ENCODE measurements at places on chromosomes 1 and 21.

GRCh38 chr21:29534448-29534847 lies 235.7 kb downstream of the BACH1 start:
- no peak for DNase-seq

GRCh38 chr1:232579958-232580941 lies 49.7 kb downstream of the SIPA1L2 start:
- peak; percentile 16 for DNase-seq

GRCh38 chr1:12409681-12410080 lies 179.9 kb downstream of the VPS13D start:
- peak; percentile 53 for DNase-seq

- peak; percentile 21 for DNase-seq
Measured at GRCh38 chr21:15729346-15729673, 472 bp upstream of the USP25 start.

GRCh38 chr1:19071674-19072281 lies 115.3 kb upstream of the IFFO2 start:
- DNase-seq: no peak

DNA sequence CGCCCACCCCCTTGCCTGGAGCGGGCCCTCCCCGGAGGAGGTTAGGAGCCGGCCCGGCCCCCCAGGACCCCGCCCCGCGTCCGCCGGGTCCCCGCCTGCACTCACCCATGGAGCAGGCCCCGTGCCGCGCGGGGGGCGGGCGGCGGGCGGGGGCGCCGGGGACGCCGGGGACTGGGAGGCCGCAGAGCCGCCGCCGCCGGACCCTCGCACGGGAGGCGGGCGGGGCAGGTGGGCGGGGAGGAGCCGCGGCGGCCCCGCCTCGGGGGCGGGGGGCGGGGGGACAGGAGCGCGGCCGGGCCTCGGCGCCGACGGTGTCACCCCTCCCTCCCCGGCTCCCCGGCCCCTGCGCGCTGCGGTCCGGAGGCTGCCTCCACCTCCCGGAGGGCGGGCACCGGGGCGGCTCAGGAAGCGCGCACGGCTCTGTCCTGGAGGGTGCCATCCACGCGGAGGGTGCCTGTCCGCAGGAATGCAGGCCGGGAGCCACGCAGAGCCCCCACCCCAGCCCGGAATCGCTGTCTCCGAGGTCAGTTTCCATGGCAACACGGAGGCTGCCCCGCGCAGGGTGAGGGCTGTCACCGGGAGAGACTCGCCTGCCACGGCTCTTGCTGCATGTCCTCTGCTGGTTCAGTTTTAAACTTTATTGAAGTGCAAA lies 5.9 kb upstream of the PLEKHG5 start:
- no peak for DNase-seq

DNA sequence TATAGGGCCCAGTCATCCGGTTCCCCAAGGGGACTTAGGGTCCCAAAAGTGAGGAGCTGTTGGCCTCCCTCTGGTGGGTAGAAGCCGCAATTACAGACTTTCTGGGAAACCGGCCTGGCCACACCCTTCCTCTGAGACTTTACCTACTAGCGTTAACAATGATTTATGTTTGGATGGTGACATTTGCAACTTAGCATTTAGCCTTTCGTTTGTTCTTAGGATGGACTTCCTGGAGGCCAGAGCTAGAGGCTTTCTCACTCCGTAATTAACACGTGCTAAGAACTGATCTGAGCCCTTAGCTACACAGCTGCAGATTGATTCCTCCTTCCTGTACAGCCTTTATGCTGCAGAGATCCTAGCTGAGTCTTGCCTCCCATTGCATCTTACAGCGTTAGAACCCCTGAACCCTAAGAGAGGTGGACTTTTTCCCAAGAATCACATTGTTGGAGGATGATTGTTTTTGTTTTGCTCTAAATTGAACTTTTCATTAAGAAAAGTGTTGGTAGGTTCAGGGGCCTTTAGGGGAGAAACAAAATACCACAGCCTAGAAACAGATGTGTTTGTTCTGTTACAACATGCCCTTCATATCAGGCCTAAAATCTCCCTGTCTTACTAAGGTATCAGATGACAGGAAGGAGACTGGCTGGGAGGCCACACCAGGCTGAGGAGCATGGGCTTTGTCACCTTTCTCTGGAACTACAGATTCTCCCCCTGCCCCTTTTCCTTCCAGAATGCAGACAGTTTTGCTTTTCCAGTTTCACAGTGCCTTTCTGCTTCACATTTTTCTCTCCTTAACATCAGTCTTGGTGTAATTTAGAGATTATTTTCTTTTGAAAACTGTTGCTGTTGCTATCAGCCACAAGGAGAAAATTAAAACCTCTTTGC lies 1.9 kb downstream of the S100A11 start:
- DNase-seq: peak; percentile 50

- DNase-seq: no peak
Measured at GRCh38 chr1:237219751-237220642, 178.0 kb downstream of the RYR2 start.
